ENCODE measurements at places on chromosomes 11 and 22. TPM values are rescaled to one million over a fixed set of nuclear protein-coding genes. Genes with fewer than 3 reads are reported as not detected.
A peak's percentile ranks its signal among the peaks of the same experiment; 100 is the strongest.

GRCh38 chr11:28619846-28620540 lies 511.8 kb downstream of the METTL15 start:
- no peak for DNase-seq

DNA sequence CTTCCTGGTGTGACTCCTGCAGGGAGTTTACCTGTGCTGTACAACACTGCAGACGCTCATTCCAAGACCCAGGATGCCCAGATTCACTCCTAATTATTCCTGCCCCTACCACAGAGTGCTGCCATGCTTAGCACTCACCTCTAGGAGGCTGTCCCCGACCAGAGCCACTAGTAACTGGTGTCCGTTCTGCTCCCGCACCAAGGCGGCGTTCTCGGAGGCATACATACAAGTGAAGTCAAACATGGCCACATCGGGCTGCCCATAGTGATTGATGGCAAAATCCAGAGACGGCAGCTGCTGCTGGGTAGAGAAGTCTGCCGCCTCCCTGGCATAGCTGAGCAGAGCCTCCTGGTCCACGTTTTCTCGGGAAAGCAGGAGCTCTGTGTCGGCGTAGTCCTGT lies 122.3 kb upstream of the BID start:
- peak; percentile 36 for DNase-seq

- no peak for DNase-seq
Measured at GRCh38 chr11:66003291-66003690, 988 bp downstream of the BANF1 start.

GRCh38 chr11:14518820-14519219 lies 1.4 kb downstream of the PSMA1 start:
- DNase-seq, result no peak

DNA sequence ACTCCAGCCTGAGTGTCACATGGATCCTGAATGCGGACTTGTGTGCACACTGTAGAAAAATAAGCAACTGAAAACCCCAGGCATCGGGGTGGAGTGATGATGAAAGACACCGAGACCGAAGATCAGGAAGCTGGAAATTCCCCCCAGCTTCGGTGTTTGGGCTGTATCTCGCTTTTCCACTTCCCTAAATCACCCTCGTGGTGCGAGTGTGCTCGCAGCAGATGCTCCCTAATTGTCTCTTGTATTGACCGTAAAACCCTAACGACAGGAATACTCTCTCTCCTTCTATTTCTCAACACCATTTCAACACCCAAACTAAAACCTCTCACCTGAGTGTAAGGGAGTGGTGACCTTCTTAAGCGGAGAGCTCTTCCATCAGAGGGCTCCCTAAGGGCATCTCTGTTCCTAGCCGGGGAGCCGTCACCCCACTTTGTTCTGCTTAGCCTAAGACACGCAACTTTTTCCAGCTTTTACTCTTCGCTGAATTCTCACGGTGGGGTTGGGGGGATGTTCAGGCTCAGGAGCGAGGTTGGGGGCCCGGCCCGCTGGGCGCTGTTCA lies 635 bp upstream of the GRK3 start:
- no peak for DNase-seq

DNA sequence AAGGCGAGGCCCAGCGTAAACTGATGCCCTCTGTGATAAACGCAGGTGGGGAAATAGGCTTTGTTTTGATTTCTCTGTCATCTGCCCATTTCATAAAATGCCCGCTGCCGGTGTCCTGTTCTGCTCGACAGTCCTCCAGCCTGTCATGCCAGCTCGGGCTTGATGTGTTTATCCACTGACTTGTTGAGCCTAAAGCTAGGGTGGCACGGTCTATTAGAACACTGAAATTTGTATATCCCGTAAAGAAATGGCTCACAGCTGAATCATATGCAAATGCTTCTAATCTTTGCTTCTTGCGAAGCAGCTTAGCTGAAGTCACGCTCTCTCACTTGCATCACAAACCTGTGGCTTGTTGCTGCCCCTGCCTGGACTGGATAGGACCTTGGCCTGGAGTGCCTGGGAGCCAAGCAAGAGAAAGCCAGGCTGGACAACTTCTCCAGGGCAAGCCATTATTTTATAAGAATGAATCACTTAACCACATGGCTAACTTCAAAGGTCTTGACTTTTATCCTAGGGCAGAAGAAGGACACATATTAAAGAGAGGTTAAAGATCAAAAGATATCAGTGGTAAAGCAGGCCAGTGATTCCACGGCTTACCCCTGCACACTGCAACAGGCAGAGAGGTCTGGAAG lies 33.1 kb downstream of the EHF start:
- DNase-seq, result peak; percentile 87

DNA sequence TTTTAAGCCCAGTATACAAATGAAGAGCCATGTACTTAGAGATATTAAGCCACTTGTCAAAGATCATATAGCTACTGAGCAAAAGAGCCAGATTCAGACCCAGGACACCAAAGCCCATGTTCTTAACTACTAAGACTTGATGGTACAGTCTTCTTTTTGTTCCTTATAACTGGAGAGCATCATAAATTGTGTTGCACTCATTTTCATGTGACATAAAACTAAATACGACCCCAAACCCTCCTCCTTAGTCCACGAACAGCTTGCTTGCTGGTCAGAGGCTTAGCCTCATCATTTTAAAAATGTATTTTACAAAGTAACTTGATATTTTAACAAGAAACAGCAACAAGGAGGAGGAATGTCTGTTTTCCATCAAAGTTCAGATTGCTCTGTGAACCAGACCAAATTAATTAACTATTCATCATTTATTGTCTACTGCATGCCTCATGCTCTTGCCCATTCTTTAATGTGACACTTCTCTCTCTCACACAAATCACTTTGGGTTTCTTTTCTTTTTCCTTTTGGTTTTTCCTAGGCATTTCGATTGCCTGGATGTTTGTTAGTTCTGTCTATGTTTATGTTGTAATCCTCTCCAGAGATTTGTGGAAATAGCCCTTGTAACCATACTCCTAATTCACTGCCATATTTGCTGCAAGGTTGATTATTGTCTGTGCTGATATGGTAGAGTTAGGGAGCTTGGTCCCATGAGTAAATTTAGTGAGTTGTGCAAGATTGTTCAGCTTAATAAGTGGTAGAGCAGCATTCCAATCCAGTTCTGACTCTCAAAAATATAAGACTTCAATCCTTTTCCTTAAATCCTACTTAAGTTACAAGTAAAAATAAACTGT lies 8.4 kb upstream of the ARHGAP20 start:
- DNase-seq, result no peak

DNA sequence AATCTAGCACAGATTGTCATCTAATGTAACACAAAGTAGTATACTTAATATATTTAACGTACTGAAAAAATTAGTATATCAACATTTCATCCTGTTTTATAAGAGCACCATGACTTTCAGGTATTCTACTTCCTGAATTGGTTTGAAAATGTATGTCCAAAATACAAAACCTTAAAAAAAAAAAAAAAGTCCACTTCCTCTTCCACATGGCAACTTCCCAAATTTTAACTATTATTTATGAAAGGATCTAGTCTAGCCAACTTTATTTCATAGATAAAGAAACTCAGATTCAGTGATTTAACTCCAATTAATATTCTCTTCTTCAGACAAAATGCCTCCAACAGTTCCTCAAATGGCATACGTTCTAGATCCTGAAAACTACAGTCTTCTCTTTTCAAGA lies 44.0 kb downstream of the PIK3C2A start:
- no peak for DNase-seq

GRCh38 chr22:30562366-30562765 lies 12.1 kb downstream of the GAL3ST1 start:
- DNase-seq, result no peak

DNA sequence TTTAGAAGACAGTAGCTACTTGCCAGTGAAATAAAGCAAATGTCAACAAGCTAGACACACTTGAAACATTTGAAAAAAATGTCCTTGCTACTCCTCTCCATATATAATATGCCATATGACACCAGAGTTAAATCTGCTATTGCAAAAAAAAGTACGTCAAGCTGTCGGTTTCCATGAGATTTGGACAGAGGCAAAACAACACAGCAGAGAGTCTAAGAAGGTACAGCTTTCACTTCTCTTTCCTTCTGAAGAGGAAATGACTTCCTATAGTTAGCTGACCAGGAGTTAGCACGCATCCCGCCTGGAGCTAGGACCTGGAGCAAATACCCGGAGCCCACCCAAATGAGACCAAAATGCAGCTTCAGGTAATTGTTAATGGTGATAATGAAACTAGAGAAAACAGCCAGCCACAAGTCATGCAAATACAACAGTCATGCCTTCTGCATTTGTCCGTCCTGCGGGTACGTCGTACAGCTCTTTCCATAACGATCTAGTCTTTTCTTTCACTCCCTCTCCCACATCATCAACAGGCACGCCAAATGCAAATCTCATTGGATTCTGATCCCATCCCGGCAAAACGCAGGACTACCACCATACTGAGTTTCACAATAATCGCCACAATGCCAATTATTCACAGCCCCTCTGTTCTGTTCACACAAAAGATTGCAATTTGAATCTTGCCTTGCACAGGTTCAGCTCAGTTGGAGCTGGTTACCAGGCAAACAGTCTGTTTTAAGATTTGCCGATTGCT lies 395.0 kb upstream of the CCDC90B start:
- peak; percentile 6 for DNase-seq

DNA sequence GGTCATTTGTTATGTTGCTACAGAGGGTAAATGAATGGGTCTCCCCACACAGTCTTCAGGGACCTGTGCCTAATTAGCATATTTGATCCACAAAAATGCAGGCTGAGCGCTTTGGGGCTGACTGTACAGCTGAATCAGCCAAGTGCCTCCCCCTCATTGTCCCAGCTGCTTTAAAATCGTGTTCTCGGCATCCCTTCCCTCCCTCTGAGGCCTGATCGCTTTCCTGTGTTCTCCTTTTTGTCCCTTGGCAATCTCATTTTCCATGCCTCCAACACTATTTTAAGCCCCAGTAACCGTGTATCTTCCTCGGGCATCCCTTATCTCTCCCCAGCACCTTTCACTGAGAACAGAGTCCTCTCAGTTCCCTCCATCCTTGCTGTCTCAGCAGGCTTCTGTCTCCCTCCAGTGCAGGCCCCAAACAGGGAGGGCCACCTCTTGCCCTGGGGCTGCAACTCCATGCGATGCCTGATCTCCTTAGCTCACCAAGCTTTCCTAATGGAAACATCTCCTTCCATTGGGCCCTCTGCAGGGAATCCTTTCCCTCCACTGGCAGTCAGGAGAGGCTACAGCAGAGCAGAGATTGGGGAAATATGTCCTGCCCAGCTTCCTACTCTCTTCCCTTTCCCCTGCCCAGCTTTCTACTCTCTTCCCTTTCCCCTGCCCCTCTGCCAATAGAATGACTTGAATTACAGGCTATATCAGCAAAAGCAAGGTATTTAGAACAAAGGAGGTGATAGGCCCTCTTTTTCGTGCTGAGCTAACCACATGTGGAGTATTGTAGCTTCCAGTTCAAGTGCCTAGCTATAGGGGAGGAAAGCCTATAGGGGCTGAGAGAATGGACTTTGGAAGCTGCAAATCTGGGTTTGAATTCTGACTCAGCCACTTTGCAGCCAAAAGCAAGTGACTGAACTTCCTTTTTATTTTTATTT lies 13.8 kb downstream of the UQCR10 start:
- DNase-seq, result no peak

DNA sequence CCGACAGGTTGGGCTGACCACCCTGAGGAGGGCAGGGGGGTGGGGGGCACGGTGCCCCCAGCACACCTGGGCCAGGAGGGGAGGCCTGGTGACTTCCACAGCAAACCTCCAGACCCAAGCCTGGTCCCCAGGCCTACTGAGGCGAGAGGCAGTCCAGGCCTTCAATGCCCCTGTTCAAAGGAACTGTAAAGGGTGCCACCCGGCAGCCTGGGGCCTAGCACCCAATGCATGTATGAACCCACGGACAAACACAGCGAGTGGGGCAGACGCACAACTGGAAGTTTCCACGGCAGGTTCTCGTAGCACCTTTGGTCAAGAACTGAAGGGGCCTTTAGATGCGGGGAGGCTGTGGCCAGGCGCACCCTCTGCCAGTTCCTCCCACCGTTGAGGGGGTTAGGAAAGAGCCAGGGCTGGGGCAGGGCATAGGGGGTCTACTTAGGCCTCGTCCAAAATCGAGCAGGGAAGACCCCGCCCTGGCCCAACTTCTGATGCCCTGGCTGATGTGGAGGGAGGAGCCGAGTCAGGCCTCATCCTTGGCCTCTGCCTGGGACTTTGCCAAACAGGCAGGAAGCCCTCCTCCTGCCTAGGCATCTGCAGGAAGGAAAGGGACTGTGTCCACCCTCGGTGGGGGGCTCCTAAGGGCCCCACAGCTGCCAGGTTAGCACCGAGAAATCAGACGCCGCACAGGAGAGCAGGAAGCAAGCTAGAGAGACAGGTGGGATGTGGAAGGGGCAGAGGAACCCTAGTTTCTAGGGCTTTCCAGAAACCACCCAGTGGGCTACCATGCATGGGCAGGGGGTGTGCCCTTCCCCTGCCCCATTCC lies 6.6 kb downstream of the CBX6 start:
- no peak for DNase-seq

DNA sequence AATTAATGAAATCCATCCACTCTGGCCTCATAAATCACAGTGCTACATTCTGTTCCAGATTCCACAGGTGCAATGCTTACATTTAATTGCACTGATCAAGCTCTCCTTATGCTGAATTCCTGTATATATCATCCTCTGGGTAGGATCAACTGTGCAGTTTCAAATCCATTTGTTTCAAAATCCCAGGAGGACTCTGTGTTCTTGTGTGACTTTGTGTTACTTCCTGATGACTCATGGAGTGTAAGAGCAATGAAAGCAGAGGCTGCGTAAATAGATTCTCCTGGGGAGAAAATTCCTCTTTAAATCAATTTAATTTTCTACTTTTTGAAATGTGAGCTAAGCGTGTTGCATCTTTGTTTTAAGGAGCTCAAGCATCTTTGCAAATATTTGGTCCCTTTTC lies 752.7 kb downstream of the METTL15 start:
- DNase-seq, result no peak

- DNase-seq, result no peak
Measured at GRCh38 chr11:65445101-65445603, 22.6 kb downstream of the NEAT1 start.

- DNase-seq, result no peak
Measured at GRCh38 chr11:126415669-126416420, 60.4 kb downstream of the ST3GAL4 start.

GRCh38 chr11:33067294-33067693 lies 27.9 kb downstream of the TCP11L1 start:
- no peak for DNase-seq

- DNase-seq, result no peak
Measured at GRCh38 chr11:10197091-10197490, 96.9 kb downstream of the SBF2 start.

DNA sequence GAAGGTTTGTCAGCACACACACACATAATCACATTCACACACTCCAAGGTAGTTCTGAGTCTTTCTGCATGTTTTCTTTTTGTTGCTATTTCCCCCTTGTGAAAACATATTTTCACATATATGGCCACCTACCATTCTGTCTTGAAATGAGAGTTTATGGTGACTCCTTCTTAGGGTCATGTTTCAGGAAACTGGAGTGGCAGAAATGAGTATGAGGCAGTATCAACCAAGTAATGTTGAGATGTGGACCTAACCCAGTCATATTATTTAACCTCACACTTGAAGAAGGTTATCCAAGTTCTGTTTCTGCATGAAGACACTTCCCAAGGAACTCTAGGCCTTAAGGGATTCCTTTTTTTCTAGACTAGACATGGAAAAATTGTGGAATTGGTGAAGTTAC lies 481.4 kb downstream of the ETS1 start:
- no peak for DNase-seq

Gene SMC1B
- 8.2 TPM for total RNA-seq

Gene AKIP1
- total RNA-seq, result 47.1 TPM

Gene CAPN5
- total RNA-seq, result 83.5 TPM

Gene NLRP6
- total RNA-seq, result 0.18 TPM

Gene TMEM25
- total RNA-seq, result 52.4 TPM

Gene SLC22A8
- not detected for total RNA-seq

Gene DTX4
- total RNA-seq, result 10.7 TPM

Gene PVALB
- not detected for total RNA-seq

Gene FAM83F
- total RNA-seq, result 26.2 TPM

Gene OSM
- total RNA-seq, result not detected
